Activated B cell treated with CpG ODN at 0.5 μM for 24 hours (primary cell): ENCODE measurements at places on chromosomes 6 and 20.

DNA sequence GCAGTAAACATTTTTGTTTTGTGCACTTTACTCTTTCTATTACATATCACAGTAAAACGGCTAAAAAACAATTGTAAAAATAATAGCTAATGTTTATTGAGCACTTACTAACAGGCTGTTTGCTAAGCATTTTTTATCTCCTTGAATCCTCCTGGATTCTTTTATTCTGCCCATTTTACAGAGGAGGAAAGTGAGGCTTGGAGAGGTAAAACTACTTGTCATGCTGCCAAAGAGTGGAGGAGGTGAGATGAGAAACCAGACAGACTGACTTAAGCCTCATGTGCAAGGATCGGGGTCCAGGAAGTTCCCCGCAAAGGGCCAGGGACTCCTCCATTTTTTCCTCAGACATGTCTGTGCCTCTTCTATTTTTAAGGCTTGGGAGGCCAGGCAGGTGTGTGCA is 63.6 kb downstream of the DLGAP4 start:
- no peak for DNase-seq

DNA sequence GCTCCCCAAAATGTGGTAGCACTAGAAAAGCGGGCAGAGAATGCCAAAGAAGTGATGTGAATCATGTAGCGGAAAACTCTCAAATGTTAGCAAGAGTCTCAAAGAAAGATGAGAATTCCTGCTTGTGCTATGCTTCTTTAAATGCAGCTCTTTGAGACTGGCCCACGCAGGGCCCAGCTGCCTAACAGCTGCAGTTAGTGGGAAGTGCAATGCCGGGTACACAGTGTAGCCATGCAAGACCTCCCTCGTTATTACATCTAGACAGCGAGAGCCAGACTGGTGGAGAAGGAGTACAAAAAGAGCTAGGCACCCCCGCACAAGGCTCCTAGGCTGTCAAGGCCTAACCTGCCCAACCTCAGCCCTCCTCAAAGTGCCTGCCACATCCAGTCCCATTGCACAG is 201.7 kb upstream of the PRDM1 start:
- no peak for DNase-seq

DNA sequence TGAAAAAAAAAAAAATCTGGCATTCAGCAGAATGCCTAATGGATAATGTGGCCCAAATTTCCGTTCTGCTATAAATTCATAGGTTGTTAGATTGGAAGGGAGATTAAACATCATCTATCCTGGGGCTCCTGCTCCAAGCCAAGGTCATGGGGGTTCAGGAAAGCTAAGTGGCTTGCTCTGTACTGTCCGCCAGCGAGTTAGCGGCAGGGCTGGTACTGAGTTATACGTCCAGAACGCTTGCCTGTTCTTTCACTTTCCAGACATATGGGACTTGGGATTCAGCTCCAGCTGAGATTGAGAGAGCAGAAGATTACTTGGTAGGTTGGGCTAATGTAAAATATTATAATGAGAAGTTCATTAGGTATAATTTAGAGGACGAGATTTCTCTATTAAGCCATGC is 858 bp downstream of the RWDD1 start:
- DNase-seq = no peak

GRCh38 chr6:42367353-42368011 is 84.2 kb downstream of the TRERF1 start:
- peak; percentile 25 for DNase-seq

GRCh38 chr6:47182291-47182957 is 127.3 kb downstream of the TNFRSF21 start:
- DNase-seq = no peak

GRCh38 chr6:149964308-149965193 is 808 bp downstream of the ULBP1 start:
- DNase-seq = no peak

GRCh38 chr20:57768519-57768918 is 58.7 kb upstream of the PMEPA1 start:
- no peak for DNase-seq

DNA sequence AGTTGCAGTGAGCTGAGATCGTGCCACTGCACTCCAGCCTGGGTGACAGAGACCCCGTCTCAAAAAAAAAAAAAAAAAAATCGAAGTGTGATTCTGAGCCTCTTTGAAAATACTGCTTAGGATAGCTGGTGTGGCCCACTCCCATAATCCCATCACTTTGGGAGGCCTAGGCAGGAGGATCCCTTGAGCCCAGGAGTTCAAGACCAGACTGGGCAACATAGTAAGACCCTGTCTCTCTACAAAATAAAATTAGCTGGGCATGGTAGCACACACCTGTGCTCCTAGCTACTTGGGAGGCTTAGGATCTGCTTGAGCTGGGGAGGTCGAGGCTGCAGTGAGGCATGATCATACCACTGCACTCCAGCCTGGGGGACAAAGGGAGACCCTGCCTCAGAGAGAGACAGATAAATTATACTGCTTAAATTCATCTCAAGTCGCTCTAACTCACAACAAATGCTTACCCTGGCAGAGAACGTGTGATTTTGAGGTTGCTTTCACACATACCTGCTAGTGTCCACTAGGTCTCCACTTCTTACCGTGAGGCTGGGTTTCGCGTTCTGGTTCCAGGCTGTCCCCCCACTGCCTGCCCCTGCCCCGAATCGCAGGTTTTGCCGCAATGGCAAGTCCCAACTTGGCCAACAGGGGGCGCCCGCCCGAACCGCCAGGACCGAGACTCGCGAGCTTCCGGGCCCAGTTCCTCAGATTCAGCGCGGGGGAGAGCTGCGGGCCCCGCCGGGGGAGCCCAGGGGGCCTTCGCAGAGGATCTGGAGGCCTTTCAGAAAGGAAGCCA is 12.3 kb upstream of the TMC2 start:
- peak; percentile 91 for DNase-seq

GRCh38 chr20:31666258-31667042 is 28.7 kb downstream of the COX4I2 start:
- no peak for DNase-seq

DNA sequence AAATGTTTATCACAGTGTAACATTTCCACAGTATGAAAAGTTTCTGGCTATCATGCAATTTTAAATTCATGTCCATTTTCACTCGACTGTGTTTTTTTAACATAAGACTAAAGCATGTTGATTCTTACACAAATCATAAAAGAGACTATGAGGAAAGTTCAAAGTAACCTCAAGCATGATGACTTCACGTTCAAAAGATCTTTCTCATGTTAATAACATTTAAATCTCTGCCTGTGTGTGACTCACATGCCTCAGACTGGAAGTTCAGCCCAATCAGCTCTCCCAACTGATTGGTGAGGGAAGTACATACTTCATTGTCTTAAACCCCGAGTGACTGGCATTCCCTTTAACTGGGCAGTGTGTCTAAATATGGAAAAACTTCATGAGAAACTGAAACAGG is 37.4 kb downstream of the ATXN1 start:
- DNase-seq = no peak

DNA sequence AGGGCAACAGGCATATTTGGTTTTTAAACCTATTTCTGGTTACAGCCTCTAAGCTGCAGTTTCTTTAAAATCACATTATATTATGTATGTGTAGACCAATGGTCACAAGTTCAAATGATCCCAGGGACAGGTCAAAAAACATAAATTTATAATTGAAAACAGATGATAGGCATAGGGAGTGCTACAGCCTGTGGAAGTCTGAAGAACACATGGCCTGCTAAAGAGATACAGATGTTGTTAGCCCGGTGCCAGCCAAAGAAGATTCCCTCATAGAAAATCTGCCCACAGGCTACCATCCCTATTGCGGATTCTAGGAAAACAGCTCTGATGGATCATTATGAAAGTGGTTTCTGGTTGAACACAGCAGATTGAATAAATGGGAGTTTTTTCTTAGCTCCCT is 65.3 kb downstream of the NRSN1 start:
- DNase-seq = no peak

- DNase-seq = no peak
Observed at GRCh38 chr20:53943522-53944291, 126.7 kb downstream of the BCAS1 start.

GRCh38 chr20:40160097-40160550 is 528.9 kb downstream of the MAFB start:
- DNase-seq = no peak
